ENCODE measurements at places on chromosomes 7 and 10.
A peak's percentile ranks its signal among the peaks of the same experiment; 100 is the strongest.

DNA sequence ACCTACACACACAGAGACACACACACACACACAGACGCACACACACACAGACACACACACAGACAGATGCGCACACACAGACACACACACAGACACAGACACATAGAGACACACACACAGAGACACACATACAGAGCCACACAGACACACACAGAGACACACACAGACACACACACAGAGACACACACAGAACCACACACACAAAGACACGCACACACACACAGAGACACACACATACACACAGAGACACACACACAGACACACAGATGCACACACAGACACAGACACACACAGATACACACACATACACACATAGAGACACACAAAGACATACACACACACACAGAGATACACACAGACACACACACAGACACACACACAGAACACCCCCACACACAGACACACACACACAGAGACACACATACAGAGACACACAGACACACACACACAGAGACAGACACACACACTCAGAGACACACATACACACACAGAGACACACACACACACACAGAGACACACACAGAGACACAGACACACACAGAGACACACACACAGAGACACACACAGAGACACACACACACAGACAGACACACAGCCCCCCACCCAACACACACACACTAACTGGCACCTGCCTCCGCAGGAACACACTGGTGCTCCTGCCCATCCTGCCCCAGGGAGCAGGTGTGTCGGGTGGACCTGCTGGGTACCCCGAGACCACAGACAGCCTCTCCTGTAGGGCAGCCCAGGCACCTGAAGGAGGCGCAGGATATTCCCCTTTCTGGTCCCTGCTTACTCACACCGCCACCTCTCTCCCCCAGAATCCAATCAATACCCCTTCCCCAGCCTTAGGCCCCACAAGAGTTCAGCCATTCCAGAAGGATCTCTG, 5.4 kb upstream of the FZD9 start:
- no peak for DNase-seq

DNA sequence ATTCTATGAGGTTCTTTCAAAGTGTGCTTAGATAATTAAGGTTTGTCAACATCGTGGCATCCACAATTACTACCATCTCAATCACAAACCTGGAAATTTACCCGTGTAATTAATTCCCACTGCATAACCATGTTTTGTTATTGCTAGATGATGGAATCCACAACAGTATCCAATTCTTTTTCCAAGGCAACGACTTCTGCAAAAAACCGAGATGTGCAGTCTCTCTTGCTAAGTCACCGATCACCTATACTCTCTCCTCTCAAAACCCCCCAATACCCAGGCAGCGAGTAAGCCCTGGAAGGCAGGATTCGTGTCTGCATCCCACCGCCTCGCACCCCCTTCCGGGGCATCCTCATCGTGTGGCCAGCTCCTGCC, 678 bp upstream of the EIF4H start:
- DNase-seq: no peak

DNA sequence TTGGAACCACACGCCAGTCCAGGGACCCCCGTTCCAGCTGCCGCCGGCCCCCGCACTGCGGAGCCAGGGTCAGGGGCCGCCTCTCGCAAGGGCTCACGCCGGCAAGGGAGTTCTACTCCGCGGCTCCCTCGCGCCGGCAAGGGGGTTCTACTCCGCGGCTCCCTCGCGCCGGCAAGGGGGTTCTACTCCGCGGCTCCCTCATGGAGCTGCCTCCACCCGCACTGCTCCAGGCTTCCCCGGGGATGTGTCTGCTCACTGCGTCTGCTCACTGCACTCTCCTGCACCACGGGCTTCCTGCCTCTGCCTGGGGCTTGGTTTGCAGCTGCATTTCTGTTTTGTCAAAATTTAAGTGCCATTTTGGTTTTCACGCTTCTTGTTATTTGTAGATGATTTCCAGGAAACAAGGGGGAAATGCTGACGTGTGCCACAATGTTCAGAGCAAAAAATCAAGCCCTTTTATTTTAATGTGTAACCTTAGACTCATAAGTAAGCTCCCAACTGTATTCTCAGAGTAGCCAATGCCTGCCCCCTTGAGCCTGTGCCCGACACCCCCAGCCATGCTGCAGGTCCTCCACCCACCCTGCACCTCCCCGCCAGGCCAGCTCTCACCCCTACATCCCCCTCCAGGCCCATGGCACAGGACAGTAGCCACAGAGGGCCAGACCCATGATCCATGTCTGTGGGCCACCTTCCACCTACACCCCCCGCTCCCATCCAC, 246.2 kb downstream of the MAD1L1 start:
- DNase-seq: no peak

DNA sequence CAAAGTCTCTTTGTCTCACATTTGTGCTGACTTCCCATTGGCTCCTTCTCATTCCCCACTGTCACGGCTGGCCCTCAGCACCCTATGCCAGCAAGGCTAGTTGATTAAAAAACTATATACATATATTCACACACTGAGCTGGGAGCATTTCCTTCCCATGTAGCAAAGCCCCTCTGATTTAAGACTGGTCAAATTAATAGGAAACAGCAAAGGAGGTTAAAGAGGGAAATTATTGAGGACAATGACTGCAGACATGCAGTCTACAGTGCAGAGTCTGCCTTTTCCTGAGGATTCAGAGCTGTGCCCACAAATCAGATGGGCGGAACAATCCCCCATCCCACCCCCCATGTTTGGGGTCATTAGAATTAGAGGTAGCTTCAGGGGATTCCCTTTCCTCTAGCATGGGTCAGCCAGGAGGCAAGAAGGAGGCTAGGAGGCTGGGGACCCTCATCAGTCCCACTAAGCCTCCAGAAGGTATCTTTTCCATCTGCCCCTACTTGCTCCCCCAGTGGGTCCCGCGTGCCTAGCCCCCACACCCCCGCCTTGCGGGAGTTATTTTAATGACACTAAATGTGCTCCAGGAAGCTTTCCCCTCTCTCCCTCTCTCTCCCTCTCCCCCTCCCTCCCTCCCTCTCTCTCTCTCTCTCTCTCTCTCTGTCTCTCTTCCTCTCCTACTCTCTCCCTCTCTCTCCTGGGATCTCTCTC, 9.8 kb upstream of the DLX6 start:
- no peak for DNase-seq

GRCh38 chr7:135936497-135937217, 40.5 kb downstream of the MTPN start:
- DNase-seq: no peak

GRCh38 chr10:129440247-129440646, 26.8 kb upstream of the MGMT start:
- DNase-seq: no peak

DNA sequence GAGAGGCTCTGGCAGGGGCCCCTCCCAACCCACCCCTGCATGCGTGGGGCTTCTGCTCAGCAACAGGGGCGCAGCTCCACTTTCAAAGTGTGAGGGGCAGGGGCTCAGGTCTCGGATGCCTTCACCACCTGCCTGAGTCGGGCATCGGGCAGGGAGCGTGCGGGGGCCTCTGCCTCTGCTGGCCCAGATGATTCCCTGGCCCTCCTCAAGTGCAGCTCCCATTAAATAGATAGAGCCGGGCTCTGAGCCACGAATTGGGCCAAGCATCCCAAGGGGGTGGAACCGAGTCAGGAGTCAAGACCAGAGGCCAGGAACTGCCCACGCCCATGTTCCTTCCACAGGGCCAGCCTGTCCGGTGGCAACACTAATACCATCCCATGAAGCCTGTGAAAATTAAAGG, 108.9 kb upstream of the FAM20C start:
- DNase-seq: no peak

- no peak for DNase-seq
These were observed 27.4 kb downstream of the OGDHL start for GRCh38 chr10:49734676-49735075.

GRCh38 chr10:43233601-43234430, 33.0 kb downstream of the RASGEF1A start:
- DNase-seq: no peak

GRCh38 chr10:4020631-4021030, 235.6 kb upstream of the KLF6 start:
- no peak for DNase-seq

DNA sequence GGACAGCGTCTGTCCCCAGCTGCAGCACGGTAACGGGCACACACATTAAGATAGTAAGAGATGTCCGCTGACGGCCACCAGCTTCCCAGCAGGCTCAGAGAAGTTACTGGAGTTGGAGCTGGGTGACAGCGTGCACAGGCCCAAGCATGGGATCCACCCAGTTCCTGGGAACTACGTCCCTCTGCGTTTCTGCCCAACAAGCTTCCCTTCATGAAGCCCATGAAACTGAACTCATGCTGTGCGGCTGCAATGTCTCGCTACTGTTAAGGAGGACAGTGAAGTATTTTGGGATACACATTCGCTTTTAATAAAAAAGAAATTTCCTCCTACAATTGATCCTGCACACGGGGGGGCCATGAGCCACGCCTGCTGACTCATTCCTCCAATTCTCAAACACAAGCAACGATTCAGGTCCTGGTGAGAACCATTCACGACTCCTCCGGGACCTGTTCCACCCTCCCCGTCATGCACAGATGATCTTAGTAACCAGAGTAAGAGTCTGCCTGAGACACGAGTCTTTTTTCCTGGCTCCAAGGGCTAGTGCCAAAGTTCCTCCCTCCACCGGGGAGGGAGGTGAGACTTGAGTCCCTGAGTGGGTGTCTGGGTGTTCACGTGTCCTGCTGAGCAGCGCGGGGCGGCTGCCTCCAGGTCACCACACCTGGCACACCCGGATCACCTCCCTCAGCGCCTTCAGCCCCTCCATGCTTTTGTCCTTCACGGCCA, 2.6 kb downstream of the PSMG3 start:
- DNase-seq: no peak

GRCh38 chr10:80471001-80471400, 16.9 kb downstream of the TSPAN14 start:
- DNase-seq: no peak

GRCh38 chr7:43390576-43390975, 192.3 kb upstream of the STK17A start:
- DNase-seq: no peak

- no peak for DNase-seq
These were observed 214.8 kb downstream of the LRRTM3 start for GRCh38 chr10:67140641-67141040.

GRCh38 chr7:127628445-127628844, 10.5 kb upstream of the PAX4 start:
- DNase-seq: no peak

DNA sequence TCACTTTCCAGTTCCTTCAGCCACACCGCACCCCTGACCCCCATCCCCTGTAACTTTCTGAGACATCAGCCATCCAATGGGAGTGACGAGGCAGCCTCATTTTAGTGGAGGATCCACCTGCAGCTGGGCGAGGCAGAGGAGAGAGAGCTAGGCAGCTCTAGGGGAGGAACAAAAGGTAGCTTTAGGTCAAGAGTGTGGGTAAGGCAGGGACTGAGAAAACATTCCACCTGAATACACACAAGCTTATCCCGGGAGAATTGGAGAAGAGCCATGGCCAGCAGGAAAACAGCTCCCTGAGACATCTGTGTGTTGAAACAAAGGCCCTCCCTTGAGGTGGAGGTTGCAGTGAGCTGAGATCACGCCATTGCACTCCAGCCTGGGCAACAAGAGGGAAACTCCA, 6.7 kb upstream of the KLRG2 start:
- no peak for DNase-seq

DNA sequence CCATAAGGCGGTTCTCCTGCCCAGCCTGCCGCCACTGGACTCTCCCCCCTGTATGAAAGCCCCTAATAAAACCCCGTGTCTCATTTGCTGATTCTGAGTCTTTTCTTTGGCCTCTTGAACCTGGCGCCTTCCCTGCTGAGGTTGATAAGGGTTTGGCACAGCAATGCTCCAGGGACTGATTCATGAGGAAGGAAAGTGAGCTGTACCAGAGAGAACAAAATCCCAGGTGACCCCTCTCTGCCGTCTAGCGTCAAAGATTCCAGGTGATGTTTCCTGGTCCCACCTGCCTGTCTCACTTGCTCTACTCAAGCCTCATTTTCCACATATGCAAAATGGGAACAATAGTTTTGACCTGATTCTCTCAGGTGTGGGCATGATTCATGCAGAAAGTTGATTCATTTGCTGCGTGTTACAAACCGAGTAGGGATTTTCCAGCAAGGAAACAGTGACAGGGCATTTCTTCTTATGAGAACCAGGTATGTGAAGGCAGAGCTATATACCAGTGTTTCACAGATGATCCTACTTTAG, 730.6 kb upstream of the IGFBP3 start:
- DNase-seq: no peak

GRCh38 chr7:152565731-152566130, 110.2 kb downstream of the XRCC2 start:
- DNase-seq: no peak

DNA sequence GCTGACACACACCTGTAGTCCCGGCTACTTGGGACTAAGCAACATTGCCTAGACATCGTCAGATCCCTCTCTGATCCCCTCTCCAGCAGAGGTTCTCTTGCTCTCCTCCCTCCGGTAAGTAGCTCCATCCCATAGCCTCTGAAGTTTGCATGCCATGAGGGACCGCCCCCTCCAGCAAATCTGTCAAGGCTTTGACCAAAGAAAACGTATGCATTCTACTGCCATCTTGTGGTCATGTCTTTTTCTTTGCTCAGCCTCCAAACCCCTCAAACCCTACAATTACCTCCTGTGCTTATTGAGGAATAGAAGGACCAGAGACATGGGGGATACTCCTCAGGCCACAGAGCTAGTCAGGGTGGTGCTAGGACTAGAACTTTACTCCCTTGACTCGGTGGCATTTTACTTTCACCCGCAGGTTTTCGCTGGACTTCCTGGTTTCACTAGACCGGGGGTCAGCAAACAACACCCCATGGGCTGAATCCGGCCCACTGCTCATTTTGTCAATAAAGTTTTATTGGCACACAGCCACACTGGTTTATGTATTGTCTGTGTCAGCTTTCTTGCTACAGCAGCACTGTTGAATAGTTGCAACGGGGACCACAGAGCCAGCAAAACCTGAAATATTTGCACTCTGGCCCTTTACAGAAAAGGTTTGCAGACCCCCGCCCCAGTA, 202.6 kb upstream of the FOXK1 start:
- peak; percentile 55 for DNase-seq

DNA sequence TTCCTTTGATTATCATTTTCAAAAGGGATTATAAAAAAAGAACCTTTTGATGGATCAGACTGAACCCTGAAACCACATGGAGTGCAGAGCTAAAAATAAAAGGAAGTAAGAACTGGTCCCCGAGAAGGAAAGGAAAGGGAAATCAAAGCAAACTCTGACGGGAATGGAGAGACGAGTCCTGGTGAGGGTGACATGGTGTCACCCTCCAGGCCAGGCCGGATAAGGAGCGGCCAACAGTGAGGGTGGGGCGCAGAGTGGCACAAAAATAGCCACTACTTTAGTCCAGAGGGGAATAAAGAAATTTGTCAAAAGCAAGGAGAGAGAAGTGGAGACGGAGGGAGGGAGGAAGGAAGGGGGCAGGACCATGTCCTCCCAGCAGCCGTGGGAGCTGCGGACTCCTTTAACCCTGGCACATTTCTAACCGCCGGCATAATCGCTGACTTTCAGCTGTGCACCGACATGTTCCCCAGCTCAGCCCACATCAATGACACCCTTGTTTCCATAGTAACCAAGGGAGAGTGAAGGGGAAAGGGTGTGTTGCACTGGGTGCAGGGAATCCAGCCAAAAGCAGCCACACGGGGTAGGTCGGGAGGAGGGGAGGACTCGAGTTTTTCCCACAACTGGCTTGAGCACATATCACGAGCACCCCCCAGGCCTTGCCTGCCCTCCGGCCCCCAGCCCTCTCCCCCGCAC, 29.7 kb downstream of the TRIM8 start:
- no peak for DNase-seq

GRCh38 chr10:76088980-76089379, 657.6 kb downstream of the LRMDA start:
- DNase-seq: no peak

Measured in germinal center (tissue), 1 donor.